ENCODE measurements at places on chromosomes 1 and 21.
A peak's percentile ranks its signal among the peaks of the same experiment; 100 is the strongest.

DNA sequence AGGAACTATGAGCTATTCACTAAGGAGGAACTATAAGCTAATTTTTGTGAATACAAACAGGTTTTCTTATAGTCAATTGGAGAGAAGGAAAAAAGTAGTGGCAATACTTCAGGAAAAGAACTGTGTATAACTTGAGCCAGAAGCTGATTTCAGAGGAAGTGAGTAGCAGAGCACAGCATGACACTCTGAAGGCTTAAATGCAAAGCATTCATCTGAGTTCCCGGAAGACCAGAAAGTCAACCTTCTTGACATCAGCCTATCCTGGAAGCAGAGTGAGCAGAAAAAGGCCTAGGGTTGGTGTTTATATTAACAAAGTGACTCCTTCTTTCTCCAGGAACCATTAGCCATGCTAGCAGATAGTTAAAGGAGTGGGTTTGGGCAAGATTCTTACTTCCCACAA is 545.2 kb downstream of the MRPL39 start:
- DNase-seq: no peak

- no peak for DNase-seq
These were observed 7.6 kb upstream of the GBP4 start for GRCh38 chr1:89206373-89206772.

GRCh38 chr1:166169182-166169581 is 2.4 kb upstream of the FAM78B start:
- DNase-seq: no peak

GRCh38 chr1:69671363-69672010 is 103.8 kb downstream of the LRRC7 start:
- no peak for DNase-seq

- no peak for DNase-seq
These were observed 56.8 kb downstream of the DESI2 start for GRCh38 chr1:244709476-244710368.

- no peak for DNase-seq
These were observed 14.1 kb downstream of the CCSAP start for GRCh38 chr1:229328598-229329362.

DNA sequence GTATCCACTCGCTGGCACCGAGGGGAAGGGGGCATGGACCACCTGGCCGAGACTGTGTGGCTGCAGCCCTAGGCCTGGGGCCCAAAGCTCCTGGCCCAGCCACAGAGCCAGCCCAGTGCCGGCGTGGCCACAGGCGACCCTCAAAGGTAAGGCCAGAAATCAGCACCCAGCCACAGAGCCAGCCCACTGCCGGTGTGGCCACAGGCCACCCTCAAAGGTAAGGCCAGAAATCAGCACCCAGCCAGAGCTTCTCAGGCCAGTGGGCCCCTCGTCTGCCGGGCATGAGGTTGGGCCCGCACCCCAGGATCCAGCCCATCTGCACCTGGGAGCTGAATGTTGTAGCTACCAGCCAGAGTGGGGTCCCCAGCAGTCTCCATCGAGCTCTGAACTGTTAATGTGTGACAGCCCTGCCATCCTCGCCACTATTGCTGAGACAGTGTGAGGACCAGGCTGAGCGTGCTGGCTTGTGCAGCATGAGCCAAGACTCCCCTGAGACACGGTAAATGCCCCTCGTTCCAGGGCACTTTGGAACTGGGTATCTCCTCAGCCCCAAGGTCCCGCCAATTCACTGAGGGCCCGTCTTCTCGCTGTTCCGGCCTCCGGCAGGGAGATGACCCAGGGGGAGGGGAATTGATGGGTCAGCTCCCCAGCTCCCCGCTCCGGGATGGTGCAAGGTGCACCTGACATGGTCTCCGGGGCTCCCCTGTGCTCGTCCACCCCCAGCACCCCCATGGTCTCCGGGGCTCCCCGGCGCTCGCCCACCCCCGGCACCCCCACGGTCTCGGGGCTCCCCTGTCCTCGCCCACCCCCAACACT is 4.7 kb upstream of the FTCD start:
- DNase-seq: no peak

DNA sequence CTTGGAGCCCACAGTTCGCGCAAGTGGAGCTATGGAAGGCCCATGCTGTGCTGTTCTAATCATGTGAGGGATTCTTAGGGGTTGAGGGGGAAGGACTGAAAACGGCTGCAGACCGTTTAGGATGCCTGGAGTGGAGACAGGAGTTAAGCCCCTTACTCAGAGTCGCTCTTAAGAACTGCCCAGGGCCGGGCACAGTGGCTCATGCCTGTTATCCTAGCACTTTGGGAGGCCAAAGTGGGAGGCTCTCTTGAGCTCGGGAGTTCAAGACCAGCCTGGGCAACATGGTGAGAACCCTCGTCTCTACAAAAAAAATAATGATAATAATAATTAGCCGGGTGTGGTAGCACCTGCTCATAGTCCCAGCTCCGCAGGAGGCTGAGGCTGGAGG is 1.1 kb downstream of the ZNF672 start:
- no peak for DNase-seq

DNA sequence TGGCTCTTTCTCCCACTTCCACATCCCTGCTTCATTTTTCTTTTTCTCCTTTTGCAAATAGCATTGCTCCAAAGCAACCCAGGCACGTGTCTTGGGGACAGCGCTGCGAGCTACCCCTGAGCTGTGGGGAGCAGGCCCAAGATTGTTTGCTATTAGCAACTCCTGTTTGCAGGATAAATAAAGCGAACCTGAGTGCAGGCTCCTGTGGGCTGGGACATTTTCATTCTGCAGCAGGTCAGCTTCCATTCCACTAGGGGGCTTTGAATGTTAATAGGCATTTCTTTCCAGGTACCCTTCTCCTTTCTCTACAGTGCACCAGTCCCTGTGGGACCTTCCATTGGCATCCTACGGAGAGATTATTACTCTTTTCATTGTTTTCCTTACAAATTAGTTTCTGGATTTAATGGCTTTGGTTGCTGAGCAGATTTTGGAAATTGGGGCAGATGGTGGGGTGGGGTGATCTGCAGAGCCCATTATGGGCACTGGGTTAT is 54.0 kb downstream of the OLFML3 start:
- DNase-seq: no peak

DNA sequence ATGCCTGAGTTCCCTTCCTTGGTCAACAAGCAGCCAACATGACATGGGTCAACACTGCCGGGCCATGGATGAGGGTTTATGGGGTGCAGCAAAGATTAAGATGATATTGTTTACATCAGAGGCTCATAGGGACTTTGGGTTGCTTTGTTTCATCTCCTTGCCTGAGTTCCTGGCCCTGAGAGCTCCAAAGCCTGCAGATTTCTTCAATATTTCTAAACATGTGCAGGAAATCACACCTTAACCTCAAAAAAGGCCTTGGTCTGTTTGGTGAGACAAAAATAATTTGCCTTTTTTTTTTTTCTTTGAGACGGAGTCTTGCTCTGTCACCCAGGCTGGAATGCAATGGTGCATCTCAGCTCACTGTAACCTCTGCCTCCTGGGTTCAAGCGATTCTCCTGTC is 876 bp downstream of the SLAMF8 start:
- DNase-seq: no peak

- DNase-seq: no peak
These were observed 97.3 kb downstream of the PLA2G4A start for GRCh38 chr1:186925881-186926669.

DNA sequence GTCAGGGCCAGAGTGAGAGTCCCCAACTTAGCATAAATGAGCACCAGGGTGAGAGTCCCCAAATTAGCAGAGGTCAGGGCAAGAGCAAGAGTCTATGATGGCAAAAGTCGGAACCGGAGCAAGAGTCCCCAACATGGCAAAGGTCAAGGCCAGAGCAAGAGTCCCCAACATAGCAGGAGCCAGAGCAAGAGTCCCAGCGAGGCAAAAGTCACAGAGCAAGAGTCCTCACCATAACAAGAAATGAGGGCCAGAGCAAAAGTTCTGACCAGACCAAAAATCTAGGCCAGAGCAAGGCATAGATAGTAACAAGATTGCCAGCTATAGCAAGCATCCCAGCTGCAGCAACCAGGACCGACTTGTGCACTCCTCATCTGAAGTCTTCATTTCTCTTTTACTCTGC is 3.1 kb downstream of the NSUN4 start:
- DNase-seq: no peak

DNA sequence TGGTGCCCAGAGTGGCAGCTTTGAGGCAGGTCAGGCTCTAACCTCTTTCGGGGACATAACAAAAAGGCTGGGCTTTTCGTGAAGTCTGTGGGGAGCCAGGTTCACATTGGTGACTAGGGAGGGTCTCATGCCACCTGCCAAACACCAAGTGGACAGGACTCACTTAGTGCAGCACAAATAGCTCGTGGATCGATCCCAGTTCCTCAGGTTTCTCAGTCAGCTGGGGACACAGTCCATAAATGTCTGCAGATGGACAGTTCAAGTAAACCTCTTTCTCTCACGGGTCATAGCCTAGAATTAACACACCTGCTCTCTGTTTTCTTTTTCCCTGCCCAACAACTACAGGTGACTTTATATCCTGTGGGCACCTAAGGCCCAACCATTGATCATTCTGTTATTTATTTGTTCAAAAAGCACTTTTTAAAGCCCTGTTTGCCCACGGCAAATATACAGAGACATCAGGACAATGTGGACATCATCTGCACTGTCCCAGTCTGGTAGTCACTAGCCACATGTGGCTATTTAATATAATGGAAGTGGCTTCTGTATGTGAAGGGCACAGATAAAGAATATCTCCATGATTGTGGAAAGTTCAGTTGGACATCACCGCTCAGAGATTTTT is 53.5 kb downstream of the CAPN2 start:
- no peak for DNase-seq

DNA sequence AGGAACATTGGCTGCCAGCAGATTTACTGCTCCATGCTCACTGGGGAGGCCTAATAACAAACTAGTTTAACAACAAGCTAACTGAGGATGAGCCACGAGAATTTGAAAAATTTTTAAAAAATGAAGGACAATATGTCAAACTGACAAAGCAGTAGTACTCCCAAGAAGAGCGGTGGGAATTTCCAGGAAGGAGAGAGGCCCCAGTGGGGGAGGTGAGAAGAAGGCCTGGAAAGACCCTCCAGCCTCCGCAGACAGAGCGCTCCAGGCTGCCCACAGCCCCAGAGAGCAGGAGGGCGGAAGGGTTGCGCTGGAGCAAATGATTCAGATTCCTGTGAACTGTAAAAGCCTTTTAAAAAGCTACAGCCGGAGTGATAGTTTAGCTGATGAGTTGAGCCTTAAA is 78.5 kb downstream of the SIPA1L2 start:
- no peak for DNase-seq

DNA sequence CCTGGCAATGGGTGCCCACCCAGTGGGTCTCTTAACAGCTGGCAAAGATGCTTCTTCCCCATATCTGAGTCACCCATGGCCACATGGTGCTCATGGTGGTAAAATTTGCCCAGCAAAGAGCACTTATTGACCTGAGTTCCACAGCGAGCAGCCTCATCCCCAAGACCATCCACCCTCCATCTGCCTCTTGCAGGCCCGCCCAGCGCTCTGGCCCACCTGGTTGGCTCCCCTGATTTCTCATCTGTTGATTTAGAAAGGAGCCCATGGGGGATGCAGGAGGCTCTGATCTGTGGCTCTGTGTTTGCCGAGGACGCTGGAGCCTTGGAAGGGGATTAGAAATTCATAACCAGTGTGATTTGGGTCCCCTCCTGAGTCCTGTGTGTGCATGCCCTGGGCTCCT is 657.5 kb downstream of the PTPRU start:
- DNase-seq: no peak

DNA sequence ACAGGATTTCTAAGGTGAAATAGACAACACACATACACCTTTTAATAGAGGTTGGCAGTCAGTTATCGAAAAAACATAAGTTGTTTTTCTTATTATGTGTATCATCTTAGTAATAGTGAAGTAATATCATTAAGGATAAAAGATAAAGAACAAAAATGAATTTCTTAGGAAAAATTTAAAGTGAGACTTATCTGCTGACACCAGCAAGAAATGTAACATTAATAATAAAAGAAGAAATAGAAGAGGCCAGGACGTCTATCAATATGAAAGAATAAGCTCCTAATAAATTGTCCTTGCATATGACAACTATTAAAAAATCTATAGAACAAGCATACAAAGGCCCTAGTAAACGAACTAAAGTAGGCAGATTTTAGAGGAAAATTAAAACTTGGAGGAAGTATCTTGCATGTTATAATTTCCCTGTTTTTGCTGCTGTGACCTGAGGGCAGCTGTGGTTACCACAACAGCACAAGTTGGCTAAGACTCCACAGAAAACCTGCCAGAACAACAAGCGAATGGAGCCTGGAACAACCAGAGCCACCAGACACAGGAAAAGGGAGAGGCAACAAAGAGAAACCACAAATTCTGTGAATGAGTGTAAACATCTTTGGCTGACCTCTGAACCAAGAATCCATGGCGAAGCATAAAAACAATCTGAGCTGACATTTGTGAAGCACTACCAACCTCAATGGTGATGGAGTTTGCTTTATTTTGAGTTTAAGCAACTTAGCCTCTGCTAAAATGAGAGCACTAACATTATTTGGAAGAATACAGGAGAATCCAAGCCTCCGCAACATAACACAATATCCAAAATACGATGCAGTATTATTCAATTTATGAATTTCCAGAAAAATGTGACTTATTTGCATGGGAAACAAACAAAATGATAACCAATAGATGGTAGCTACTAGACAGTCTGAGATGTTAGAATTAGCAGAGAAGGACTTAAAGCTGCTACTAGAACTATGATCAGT is 207.5 kb downstream of the KCNT2 start:
- DNase-seq: peak; percentile 94

- peak; percentile 62 for DNase-seq
These were observed 28.4 kb downstream of the RNF11 start for GRCh38 chr1:51264451-51264850.

DNA sequence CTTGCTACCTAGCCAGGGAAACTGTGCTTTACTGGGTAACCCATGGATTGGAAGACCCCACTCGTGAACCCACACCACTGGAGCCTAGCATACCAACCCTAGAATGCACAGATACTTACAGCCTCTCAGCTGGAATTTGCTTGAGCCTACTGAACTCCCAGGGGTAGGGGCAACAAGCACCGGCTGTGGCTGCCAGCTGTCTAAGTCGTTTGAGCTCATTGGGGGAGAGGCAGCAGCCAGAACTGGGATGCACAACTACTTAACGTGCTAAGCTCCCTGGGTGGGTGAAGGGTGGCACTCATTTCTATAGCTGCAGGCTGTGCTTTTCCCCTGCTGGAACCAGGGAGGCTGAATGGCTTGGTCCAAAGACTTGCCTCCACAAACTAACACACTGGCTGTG is 212.4 kb downstream of the ZNF648 start:
- DNase-seq: no peak

- DNase-seq: no peak
These were observed 41.5 kb downstream of the GALNT2 start for GRCh38 chr1:230108580-230108979.

GRCh38 chr21:39046236-39046916 is 136.9 kb downstream of the PSMG1 start:
- no peak for DNase-seq

Data from NCI-H226 (cell line).